ENCODE measurements at places on chromosomes 6 and 20.

- DNase-seq, result no peak
Observed at GRCh38 chr20:1001911-1002681, at the start of gene RSPO4. Gene RSPO4 (minus strand): TSS chr20:1002311. CDS start chr20:1002164, 147 bp downstream.

- no peak for DNase-seq
Observed at GRCh38 chr6:129651291-129651691, 58.7 kb downstream of the ARHGAP18 start.

- DNase-seq, result no peak
Observed at GRCh38 chr6:53119349-53119748, 29.3 kb downstream of the GCM1 start.

GRCh38 chr20:37233548-37234253 is 27.9 kb downstream of the GHRH start:
- DNase-seq, result no peak

GRCh38 chr6:72824833-72825232 is 203.0 kb downstream of the KCNQ5 start:
- no peak for DNase-seq

- DNase-seq, result no peak
Observed at GRCh38 chr6:53702316-53702715, 36.8 kb upstream of the KLHL31 start.

Data from T-helper 2 cell (primary cell).